ENCODE measurements at places on chromosomes 6 and 20.
A peak's percentile ranks its signal among the peaks of the same experiment; 100 is the strongest.

DNA sequence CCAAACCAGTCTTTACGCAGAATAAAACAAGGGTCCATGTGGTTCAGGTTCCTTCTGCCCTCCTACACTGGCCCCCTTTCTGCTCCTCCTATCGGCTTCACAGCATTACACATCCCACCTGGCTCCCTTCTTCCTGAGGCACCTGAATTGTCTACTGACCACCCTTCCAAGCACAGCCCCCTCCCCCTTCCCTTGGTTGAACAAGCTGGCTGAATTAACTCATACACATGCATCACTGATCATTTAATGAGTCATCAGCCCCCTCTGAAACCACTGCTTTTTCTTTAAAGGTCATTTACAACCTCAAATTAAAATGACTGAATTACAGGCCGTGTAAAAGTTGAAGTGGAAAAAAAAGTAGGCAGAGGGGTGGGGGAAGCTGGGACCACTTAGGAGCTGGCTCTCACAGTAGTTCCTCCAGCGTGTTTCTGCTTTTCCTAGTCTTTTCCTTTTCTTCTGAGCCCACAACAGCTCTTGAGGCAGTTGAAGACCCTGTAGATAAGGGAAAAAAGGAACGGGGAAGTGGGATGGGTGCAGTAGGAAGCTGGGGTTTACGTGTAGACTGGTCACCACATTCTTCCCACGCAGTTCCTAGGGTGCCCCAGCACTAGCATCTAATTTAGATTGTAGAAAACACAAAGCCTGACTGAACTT, 67.6 kb downstream of the FYN start:
- no peak for DNase-seq

DNA sequence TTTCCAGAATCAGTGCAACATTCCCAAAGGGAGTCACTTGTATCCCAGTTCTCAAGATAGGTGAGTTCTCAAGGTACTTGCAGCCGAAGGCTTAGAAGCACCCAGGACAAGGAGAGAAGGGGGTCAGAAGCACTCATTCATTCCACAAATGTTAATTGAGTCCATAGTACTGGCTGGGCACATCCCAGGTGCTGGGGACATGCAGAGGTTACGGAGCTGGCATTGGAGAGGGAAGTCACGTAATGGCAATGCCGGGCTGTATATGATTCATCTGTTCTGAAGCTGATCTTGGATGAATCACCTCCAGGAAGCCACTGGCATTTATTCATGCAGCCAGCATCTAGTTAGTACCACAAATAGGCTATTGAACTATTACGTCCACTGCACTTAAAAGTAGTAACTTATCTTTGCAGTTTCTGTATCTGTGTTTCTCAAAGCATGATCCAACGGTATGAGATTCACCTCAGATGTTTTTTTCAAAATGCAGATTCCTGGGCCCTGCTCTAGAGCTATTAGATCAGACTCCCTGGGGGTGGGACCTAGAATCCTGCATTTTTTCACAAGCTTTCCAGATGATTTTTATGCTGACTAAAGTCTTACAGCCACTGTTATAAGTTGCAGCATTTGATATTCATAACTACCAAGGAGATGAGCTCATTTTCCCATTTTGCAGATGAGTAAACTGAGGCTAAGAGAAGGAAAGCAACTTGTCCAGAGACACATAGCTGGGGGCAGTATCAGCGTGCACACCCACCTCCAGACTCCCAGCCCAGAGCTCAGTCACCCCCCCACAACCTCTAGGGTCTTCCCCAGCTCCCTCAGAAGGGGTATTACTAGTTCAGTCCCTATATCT, 44.1 kb upstream of the ID1 start:
- DNase-seq: no peak

- DNase-seq: no peak
Measured at GRCh38 chr6:132936646-132937045, 122.3 kb downstream of the RPS12 start.

DNA sequence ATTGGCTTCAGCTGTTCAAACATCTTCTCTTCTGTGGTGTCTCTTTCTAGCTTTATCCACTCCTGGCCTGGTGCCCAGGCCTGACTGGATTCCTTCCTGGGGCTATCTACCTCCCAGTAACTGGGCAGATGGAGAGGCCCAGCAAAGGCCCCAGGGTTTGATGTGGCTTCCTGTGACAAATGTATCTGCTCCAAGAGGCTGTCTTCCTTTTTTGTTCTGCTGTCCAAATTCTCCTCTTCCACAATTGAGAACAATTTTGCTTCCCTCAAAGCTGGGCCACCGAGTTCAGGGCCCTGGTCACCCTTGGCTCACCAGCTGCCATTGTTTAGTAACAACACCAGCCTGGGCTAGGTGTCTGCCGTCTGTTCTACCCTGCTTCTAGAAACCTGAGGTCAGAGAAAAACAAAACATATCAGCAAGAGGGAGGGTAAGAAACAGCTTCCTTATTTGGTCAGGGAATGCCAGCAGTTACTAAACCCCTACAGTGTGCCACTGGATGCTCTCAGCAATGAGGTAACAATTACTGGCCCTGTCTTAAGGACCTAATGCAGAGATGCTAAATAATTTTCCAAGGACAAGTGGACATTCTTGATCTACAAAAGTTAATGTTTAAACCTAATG, 3.9 kb downstream of the ZFP57 start:
- peak; percentile 14 for DNase-seq

DNA sequence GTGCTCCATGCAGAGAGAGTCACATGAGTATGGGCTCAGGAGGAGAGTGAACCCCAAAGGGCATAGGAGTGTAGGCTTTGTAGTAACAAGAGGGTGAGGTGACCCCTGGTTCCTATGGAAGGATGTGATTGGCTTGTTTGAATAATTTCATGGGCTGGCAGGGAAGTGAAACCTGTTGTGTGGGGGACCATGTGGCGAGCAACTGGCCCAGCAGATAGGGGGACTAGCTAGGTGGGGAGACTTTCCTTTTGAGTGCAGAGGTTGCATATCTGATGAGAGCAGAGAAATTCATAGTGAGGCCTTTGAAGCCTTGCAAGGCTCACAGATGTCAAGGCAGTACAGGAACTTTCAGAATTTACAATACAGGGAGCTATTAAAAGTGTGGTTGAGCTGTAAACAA, 247.9 kb upstream of the SLC35B3 start:
- no peak for DNase-seq

DNA sequence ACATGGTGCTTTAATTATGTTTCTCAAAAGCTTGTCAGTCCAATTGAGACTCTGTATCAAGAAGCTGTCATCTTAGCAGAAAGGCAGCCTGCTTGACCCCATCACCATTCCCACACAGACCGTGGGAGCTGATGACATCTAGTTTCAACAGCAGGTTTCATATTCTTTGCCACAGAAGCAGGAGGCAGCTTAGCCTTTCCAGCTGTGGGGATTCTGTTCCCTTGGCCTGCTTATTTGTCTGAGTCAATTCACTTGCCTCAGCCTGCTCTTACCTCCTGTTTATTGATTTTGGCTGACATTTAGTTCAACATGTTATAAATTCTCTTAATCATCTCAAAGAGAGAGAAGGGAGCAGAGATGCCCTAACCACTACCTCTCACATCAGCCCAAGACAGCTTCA, 527.7 kb downstream of the ADGRB3 start:
- peak; percentile 38 for DNase-seq

DNA sequence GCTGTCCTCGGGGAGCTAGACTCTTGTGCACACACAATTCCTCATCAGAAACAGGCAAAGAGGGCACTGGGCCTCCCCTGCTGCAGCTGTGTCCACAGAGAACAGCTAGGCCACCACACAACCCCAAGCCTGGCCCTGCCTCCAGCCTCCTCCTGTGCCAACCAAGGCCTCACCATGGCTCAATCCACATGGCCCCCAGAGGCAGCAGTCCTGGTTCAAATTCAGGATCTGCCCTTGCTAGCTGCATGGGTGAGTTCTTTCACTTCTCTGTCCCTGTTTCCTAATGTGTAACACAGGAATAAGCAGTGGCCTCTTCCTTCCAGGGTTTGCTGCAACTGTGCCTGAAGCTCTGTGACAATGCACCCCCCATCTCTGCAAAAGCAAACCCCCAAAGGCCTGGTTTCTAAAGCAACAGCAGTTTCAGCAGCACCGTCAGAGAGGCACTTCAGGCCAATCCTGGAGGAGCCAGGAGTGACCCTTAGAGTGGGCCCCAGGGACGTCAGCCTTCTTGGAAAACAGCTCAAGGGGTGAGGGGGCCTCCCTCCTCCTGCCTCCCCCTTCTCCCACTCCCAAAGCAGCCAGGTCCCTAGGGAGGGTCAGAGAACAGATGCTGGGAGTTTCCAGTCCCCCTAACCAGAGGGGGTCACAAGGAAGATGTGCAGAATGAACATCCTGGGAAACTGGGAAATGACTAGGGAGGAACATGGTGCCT, 2.2 kb downstream of the ADISSP start:
- DNase-seq: peak; percentile 57

Measured in NCI-H82 (cell line).